ENCODE measurements at places on chromosomes 3 and 15. TPM values are rescaled to one million over a fixed set of nuclear protein-coding genes. Genes with fewer than 3 reads are reported as not detected.

- no peaks in the 10 kb centered on the region for H3K27me3 ChIP-seq
- no peaks in the 10 kb centered on the region for H3K4me1 ChIP-seq
- no peaks in the 10 kb centered on the region for H3K36me3 ChIP-seq
These were observed 21.7 kb downstream of the LRRK1 start for GRCh38 chr15:100940767-100941379.

The TGM4 gene
- total RNA-seq = not detected

The NDN gene
- not detected for total RNA-seq

DNA sequence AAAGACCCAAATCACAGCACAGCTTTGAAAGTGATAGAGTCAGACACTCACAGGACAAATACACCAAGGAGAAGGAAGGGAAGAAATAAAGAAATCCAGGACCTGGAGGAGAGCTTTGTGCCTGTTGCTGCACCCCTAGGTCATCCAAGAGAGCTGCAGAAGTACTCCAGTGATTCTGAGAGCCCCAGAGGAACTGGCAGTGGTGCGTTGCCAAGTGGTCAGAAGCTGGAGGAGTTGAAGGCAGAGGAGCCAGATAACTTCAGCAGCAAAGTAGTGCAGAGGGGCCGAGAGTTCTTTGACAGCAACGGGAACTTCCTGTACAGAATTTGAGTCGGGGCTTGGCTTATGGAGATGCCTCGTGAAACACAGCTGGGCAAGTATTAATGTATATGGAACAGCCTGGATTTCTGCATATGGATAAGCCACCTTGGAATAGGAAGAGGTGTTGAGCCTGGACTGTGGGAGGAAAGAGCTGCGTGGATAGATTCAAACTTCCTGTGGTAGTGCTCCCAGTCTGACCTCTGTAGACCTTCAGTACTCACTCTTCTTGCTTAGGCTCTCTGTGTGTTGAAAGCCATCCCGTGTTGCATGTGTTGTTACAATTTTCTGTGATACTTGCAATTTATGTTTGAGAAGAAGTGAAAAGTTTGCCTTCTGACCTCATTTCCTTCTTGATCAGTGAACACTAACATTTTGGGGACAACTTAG, 6.1 kb downstream of the NGRN start:
- H3K4me1 ChIP-seq = peaks cover 11% of the 10 kb centered on the region
- H3K27me3 ChIP-seq = no peaks in the 10 kb centered on the region
- no peak overlapping the region for H3K27ac ChIP-seq
- H3K4me3 ChIP-seq = no peak overlapping the region
- H3K36me3 ChIP-seq = peaks cover 46% of the 10 kb centered on the region

DNA sequence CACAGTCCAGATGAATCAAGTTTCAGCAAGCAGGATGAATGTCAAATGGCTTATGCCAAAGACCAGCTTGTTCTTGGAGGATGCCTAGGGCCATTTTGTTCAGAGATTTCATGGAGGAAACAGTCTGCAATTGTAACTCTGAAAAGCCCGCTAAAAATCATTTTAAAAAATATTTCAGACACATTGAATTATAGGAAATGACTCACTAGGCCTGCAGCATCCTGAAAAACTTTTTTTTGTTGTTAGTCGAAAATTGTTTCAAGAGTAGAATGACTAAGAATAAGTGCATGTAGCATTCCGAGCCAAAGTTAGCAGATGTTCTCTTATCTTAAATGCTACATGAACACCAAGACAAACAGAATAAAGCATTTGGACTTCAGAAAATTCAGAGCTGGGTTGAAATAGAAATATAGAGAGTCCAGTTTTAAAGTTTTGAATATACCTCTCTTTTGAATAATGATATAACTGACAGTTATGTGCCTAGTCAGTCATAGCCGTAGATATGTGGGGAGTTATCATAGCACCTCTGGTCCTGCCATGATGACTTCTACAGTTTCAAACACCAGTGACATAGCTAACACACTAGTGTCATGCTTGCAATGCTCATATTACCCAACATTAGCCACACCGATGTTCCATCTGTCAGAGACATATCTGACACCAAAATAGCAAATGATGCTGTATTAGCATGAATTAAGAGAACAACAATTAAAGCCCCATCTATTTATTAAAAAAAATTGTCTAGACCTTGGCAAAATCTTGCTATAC, 1462.8 kb upstream of the GBE1 start:
- H3K36me3 ChIP-seq = no peaks in the 10 kb centered on the region
- no peaks in the 10 kb centered on the region for H3K4me1 ChIP-seq
- H3K27ac ChIP-seq = no peak overlapping the region
- H3K27me3 ChIP-seq = no peaks in the 10 kb centered on the region
- H3K4me3 ChIP-seq = no peak overlapping the region

- no peaks in the 10 kb centered on the region for H3K36me3 ChIP-seq
- H3K27me3 ChIP-seq = no peaks in the 10 kb centered on the region
- peak; percentile 65 for DNase-seq
- peaks cover 4% of the 10 kb centered on the region for H3K4me1 ChIP-seq
- no peak overlapping the region for H3K4me3 ChIP-seq
These were observed 136.2 kb downstream of the CHDH start for GRCh38 chr3:53709860-53710674.

- DNase-seq = peak; percentile 75
- H3K27ac ChIP-seq = peak overlapping the region; percentile 92
- H3K36me3 ChIP-seq = peaks cover 14% of the 10 kb centered on the region
- H3K27me3 ChIP-seq = no peaks in the 10 kb centered on the region
- peak overlapping the region; percentile 94 for H3K4me3 ChIP-seq
These were observed 795 bp upstream of the MYNN start for GRCh38 chr3:169772305-169772896.

- no peaks in the 10 kb centered on the region for H3K36me3 ChIP-seq
- no peak overlapping the region for H3K4me3 ChIP-seq
- H3K27ac ChIP-seq = no peak overlapping the region
- peaks cover 2% of the 10 kb centered on the region for H3K4me1 ChIP-seq
These were observed 28.3 kb upstream of the LYZL4 start for GRCh38 chr3:42438758-42439157.

The TNFSF10 gene
- total RNA-seq = 0.20 TPM

GRCh38 chr3:102230057-102230456, 204.8 kb upstream of the ZPLD1 start:
- no peaks in the 10 kb centered on the region for H3K36me3 ChIP-seq
- H3K4me3 ChIP-seq = no peak overlapping the region
- H3K27ac ChIP-seq = no peak overlapping the region
- no peak for DNase-seq

DNA sequence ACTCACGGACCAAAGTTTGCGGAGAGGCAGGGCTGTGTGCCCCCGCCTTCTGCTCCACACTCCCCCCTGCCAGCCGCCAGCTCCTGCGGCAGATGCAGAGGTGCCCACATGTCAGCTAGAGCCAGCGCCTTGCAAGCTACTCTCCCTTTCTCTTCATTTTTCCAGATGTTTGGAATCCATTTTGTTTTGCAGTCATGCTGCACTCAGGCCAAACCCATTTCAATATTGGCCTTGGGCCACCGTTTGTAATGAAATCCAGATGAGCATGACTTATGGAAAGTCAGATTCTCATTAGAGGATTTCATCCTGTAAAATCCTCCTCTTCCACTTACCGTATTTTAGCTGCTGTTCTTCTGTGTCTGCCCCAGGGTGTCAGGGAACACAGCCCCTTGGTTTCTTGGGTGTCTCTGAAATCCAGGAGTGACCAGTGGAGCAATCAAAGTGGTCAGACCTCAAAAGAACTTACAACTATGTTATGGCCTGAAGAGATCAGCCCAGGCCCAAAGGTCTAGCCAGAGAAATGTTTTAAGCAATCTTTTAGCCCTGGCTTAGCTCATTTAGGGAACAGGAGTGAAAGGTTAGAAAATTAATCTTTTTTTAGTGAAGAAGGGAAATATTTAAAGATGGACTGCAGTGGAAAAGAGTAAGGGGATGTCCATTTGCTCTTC, 65.8 kb downstream of the AAGAB start:
- no peaks in the 10 kb centered on the region for H3K4me1 ChIP-seq
- no peak for DNase-seq
- H3K27me3 ChIP-seq = no peaks in the 10 kb centered on the region
- peaks cover 19% of the 10 kb centered on the region for H3K36me3 ChIP-seq

The SI gene
- total RNA-seq = not detected

- no peak overlapping the region for H3K4me3 ChIP-seq
- no peaks in the 10 kb centered on the region for H3K4me1 ChIP-seq
- H3K27me3 ChIP-seq = no peaks in the 10 kb centered on the region
These were observed 225.9 kb upstream of the LRRN1 start for GRCh38 chr3:3573341-3573740.

GRCh38 chr15:88542342-88542733, 4.1 kb downstream of the DET1 start:
- H3K27me3 ChIP-seq = no peaks in the 10 kb centered on the region
- no peak overlapping the region for H3K4me3 ChIP-seq
- H3K36me3 ChIP-seq = no peaks in the 10 kb centered on the region
- DNase-seq = no peak
- peaks cover 4% of the 10 kb centered on the region for H3K4me1 ChIP-seq
- H3K27ac ChIP-seq = no peak overlapping the region

The CDHR4 gene
- total RNA-seq = not detected

GRCh38 chr3:186073641-186074040, 35.2 kb downstream of the ETV5 start:
- H3K4me3 ChIP-seq = no peak overlapping the region
- H3K27me3 ChIP-seq = no peaks in the 10 kb centered on the region
- no peaks in the 10 kb centered on the region for H3K4me1 ChIP-seq
- no peak overlapping the region for H3K27ac ChIP-seq

- H3K27me3 ChIP-seq = no peaks in the 10 kb centered on the region
- H3K4me1 ChIP-seq = no peaks in the 10 kb centered on the region
- no peak overlapping the region for H3K4me3 ChIP-seq
- H3K27ac ChIP-seq = no peak overlapping the region
- DNase-seq = no peak
These were observed 193.6 kb upstream of the LRRC3B start for GRCh38 chr3:26428992-26429391.

DNA sequence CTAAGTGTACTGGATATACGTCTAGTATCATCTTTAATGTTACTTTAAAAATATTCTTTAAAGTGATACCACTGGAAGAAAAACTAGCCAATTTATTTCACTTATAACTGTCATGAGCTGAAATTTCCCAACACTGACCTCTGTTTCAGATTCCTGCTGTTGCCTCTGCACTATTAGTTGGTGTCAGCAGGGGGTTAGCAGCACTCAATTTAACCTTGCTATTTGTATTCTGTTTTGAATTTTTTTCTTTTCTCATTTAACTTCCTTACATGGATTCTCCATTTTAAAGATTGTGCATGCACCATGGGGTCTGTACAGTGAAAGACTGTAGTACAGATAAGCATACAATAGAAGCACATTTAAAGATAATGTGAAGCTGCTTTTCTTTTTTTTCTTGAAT, 169.2 kb downstream of the UBE2E2 start:
- no peaks in the 10 kb centered on the region for H3K4me1 ChIP-seq
- no peak overlapping the region for H3K27ac ChIP-seq
- no peaks in the 10 kb centered on the region for H3K27me3 ChIP-seq
- H3K36me3 ChIP-seq = no peaks in the 10 kb centered on the region

DNA sequence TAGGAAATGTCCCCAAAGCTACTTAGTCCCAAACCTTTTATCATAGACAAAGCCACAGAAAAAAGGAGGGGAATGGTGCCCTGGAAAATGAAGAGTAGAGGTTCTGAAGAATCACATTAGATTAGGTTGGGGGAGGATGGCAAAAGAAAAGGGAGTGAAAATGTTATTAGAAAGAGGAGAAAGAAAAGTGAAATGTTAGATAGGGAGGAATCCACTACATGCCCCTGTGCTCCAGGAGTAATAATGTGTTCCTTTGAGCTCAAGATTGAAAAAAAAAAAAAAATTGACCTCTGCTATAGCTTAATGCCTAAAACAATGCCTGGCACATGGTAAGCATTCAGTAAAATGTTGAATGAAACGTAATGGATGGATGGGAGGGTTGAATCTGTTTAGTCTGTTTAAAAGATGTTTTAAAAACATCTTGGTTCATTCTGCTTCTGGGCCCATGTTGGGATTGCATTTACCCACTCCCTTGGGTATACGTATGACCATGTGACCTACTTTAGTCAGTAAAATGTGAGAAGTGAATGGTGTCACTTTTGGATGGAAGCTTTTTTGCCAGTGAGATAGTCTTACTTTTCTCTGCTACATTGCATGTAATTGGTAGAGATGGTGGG, 19.0 kb downstream of the MAPK6 start:
- H3K36me3 ChIP-seq = 0 out of 2 replicates have a peak, but pooled peaks cover 3% of the 10 kb centered on the region
- no peak for DNase-seq
- no peaks in the 10 kb centered on the region for H3K27me3 ChIP-seq
- no peak overlapping the region for H3K27ac ChIP-seq
- H3K4me1 ChIP-seq = peaks cover 4% of the 10 kb centered on the region
